CD4-positive, alpha-beta T cell treated with Interleukin-21 for 1 hour (primary cell): ENCODE measurements at places on chromosomes 1 and 21.

GRCh38 chr21:33286600-33287456, 20.7 kb downstream of the IL10RB start:
- no peak for DNase-seq

DNA sequence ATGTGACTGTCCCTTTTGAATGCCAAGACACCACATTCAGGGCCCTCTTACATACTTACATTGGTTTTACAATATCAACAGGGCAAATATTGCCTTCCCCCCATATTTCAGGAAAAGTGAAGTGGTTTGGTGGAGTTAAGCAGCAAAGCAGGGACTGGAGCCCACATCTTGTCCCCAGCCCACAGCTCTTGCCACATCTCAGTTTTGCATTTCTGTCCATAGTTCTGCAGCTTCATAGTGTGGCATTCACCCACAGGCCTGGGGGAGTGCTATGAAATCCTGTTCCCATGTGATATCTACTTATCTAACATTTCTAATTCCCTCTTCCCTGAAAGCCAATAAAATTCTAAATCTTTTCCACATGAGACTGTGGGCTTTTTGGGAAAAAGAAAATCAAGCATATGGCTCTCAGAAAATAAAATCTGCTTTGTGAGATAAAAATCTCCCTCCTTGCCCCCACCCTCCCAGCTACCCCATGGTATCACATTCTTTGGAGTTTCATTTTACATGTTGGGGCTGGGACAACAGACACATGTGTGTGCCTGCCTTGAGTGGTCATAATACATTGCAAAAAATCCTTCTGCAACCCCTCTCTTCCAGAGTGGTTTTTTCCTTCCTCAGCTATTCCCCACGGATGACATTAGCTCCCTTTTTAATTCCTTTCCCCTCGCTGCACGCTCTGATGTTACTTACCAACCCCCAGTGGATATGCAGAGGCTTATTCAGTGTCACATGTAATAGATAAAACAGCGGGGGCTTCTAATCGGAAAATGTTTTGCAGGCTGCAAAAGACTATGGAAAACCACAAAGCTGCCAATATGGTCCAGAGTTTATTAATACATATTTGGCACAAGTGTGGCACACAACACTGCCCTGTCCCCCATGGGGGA, 20.5 kb upstream of the CD2 start:
- DNase-seq, result no peak

- DNase-seq, result no peak
Measured at GRCh38 chr21:45818276-45818903, 163.2 kb upstream of the COL6A1 start.

DNA sequence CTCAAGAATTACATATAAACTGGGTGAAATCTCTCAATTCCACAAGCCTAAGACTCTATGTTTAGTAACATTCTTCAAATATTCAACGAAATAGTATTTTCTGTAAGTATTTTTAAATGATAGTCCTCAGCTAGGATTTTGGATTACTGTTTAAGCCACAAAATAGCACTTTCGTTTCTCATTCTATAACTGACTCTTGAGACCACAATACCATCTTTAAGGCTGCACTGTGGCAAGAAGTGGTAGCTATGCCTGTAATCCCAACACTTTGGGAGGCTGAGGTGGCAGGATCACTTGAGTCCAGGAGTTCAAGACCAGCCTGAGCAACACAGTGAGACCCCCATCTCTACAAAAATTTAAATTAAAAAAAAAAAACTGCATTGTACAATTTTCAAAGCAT, 126.7 kb downstream of the CDC42BPA start:
- no peak for DNase-seq

GRCh38 chr21:42542196-42542595, 28.5 kb downstream of the SLC37A1 start:
- DNase-seq, result no peak

DNA sequence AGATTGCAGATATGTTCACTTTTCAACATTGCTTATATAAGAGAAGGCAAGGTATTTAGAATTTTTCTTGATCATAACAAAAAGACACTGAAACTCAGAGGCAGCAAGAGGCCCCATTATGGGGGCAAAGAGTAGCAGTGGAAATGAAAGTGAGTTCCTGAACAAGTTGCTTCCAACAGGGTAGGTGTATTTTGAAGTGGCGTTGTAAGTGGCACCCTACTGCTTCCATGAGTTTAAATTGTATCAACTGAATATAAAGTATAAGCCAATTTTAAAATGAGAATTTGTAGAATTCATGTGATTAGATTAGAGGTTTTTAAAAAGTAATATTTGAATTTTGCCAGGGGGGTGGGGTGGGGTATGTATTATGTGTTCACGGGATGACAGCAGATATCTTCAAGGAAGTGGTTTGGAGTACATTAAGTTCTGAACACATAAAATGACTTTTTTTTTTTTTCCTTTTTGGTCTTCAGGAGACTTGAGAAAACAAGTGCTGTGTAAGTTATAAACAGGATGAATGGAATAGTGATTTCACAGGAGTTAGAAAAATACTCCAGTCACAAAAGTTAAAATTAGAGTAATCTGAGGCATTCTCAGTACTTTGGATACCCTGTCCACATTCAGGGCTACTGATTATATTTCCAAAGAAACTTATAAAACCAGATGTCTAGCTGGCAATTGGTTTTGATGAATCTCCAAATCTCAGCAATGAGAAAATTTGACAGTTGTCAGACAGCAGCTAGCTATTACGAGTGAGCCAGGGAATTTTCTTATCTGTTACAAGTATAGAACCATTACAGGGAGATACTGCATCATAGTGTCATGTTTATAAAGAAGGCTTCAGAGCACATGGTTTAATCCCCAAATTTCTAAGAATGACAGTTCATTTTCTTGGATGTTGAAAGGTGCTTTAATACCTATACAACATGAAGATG, 182.0 kb downstream of the ST6GALNAC3 start:
- peak; percentile 9 for DNase-seq

DNA sequence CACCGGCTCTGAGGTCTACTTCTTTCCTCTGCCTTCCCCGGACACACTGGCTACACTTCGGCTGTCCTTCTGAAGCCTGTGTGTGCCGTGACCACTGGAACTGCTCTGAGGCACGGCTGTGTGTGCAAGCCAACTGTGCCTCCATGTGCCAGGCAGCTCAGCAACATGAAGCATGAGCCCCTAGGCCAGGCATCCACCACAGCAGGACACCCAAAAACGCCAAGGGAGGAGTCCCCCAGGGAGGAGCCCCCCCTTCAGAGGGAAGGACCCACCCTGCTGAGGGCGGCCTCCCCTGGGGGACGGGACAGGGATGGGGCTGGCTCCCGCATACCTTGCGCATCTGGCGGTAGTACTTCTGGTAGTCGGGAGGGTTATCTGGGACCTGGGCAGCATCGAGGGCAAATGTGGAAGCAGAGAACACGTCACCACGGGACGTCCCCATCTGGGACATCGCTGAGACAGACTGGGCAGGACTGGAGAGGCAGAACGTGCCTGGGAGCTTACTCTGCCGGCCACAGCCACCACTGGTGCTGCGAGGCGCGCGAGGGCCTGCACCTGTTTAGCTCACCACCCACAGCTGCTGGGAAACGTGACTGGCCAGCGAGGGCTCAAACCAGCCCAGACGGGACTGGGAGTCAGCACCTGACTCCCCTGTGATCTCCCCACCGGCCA, 20.5 kb downstream of the LSS start:
- no peak for DNase-seq

DNA sequence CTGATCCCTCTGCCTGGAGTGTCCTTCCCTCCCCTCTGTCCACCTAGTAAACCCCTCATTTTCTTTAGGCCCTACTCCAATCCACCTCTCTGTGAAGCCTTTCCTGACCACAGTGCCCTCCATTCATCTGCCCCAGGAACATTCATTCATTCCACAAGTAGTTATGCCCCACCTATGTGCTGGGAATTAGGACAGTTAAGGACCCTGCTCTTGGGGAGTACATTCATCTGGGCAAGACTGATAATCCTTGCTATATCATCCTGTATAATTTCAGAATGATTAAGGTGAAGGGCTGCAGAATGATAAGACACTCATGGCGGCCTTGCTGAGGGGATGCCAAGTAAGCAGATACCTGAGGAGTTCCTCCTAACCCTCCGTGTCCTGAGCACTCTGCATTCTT, 10.3 kb upstream of the FAM20B start:
- no peak for DNase-seq
